ENCODE measurements at places on chromosomes 3 and 15.

- DNase-seq, result no peak
These were observed 54.8 kb downstream of the SLC7A14 start for GRCh38 chr3:170531054-170531453.

- DNase-seq, result no peak
These were observed 122.6 kb downstream of the AQP9 start for GRCh38 chr15:58260725-58261267.

DNA sequence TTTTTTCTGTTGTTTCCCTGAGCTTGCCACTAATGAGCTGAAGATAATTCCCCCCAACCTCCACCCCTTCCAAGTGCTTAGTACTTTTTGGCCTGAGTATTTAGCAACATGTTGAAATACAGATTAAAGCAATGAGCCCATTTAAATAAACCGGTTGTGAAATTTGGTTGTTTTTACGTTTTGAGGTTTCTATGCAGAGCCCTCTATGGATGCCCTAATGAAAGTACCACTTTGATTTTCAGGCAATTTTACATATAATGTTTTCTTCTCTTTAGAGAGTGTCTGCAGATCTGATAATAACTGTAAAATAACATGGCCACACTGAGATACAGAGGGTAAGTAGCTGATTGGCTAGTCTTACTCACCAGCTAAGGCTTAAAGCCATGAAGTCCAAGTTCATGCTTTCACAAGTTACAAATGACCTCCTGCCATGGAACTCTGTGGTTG lies 139.4 kb upstream of the SLC7A14 start:
- DNase-seq, result no peak

GRCh38 chr3:150238995-150239619 lies 169.0 kb upstream of the TSC22D2 start:
- DNase-seq, result no peak

- no peak for DNase-seq
These were observed 20.6 kb downstream of the SLC6A20 start for GRCh38 chr3:45775571-45776300.

- no peak for DNase-seq
These were observed 22.6 kb downstream of the CYP8B1 start for GRCh38 chr3:42853056-42853455.
